ENCODE measurements at places on chromosomes 12 and 14.

DNA sequence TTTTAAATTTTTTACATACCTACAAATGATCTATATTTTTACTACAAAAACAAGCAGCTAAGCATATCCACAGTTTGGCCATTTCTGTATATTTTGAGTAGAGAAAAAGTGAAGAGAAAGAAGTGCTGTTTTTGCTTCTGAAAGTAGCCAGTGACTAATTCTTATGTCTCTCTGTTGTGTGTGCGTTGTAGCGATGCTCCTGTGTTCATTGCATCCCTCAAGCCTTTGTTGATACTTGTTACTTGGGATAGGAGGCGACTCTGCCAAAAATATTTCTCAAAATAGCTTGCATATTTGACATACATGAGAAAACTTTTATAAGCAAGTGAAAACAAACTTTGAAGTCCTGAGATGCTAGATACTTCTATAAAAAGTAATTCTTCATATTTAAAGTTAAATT lies 714.1 kb downstream of the FSCB start:
- DNase-seq, result no peak

DNA sequence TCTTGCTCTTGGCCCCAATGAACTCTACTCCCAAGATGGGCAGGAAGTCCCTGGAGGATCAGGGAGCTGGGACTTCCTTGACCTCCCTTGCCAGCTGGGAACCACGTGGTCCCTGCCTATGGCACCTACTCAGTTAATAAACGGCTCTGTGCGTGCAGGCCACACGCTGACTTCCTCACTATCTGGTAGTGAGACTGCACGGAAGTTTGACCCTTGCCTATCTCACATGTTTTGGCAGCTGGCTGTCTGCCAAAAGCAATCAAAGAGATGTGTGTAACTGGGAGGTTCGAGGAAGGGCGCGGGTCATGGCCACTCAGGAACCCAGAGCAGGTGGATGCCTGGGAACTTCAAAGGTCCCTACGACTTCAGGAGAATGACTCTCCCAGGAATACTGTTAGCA lies 57.9 kb downstream of the RFLNA start:
- DNase-seq, result no peak

GRCh38 chr12:27999970-28000369 lies 27.4 kb upstream of the PTHLH start:
- DNase-seq, result no peak

- no peak for DNase-seq
Observed at GRCh38 chr14:31047503-31047902, 21.3 kb upstream of the STRN3 start.
